ENCODE measurements at places on chromosomes 3 and 15.

DNA sequence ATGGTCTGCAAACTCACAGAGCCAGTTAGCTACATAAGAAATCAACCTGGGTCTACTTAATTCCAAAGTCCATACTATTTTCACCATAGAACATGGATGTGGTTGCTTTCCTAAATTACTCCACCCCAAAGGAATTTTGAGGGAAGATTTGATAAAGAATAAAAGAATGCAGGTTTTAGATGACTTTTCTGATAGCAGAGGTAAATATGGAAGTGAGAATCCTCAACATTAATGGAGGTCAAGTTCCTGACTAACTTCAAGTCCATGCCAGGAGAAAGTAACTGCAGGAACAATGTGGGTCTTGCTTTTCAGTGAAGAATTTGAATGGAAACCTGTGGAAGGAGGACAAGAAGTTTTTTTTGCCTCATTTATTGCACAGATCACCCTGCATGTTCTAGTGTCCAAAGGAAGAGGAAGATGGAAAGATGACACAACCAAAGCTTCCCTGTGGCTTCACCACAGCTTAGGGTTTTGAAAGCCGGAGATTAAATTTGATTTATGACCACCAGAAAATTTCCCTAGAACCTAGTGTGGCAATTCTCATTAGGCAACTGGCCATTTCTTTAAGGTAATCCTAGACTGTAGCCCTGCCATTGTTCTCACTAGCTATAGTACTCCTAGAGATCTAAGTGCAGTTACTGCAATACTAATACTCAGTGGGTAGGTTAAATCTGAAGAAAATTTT, 429.7 kb downstream of the RAP2B start:
- peak; percentile 52 for DNase-seq

GRCh38 chr15:35444557-35445204, 101.3 kb downstream of the DPH6 start:
- DNase-seq = peak; percentile 45

GRCh38 chr3:116000311-116000710, 377.0 kb downstream of the GAP43 start:
- no peak for DNase-seq

- DNase-seq = no peak
These were observed 431.5 kb upstream of the CNTN6 start for GRCh38 chr3:661356-661755.

All from NB4 (cell line).